Stimulated activated naive CD4-positive, alpha-beta T cell (primary cell): ENCODE measurements at places on chromosomes 6 and 20.
A peak's percentile ranks its signal among the peaks of the same experiment; 100 is the strongest.

DNA sequence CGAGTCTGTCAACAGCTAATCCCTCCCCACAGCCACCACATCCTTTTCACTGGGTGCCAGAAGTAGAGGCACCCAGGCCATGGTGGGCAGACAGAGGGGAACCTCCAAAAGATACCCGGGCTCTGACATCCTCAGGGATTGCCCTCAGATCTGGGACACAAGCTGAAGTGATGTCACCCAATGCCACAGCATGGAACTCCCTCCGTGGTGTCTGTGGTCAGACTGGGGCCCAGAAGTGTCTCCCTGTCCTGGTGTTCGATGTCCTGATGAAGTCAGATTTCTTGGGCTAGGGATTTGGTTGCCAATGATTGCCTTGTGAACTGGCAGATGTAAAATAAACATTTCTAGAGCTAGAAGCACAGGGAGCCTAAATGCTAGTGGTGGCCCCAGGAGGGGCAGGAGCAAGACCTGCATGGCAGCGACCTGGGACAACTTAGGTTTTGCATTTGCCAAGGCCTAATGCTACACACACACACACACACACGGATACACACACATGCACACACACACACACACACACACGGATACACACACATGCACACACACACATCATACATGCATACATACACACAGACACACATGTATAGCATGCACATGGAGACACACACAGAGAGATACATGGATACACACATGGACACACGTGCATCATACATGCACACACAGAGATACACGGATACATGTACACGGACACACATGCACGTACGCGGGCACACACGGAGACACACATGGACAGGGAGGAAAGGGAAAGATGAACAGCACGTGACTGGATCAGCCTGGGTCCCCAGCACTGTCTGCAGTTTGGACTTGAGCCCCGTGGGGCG, 221.0 kb downstream of the NFATC2 start:
- no peak for DNase-seq

- peak; percentile 41 for DNase-seq
Measured at GRCh38 chr6:14506656-14507246, 389.2 kb downstream of the CD83 start.

DNA sequence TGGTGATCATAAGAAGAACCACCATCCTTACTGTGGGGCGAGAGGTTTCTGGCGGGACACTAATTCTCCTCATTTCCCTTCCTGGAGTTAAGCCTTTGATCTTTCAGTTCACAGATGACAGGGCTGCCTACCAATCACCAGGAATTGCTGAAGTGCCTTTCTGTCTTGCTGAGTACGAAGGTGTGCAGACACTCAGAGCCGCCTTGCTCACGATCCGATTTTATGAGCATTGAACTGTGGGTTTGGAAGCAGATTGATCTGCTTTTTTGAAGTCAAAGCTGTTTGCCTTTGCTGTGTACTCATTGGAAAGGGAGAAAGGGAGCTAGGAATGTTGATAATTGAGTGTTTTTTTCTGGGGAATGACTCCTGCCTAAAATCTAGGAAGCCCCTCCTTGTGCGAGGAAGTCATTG, 129.1 kb upstream of the SALL4 start:
- DNase-seq = no peak

GRCh38 chr20:2757001-2757400, 43.4 kb downstream of the CPXM1 start:
- DNase-seq = no peak

GRCh38 chr6:43763812-43764522, 6.0 kb upstream of the VEGFA start:
- DNase-seq = no peak

- no peak for DNase-seq
Measured at GRCh38 chr6:113939825-113940224, 31.1 kb downstream of the HDAC2 start.

- no peak for DNase-seq
Measured at GRCh38 chr20:12847872-12848271, 160.9 kb upstream of the SPTLC3 start.

DNA sequence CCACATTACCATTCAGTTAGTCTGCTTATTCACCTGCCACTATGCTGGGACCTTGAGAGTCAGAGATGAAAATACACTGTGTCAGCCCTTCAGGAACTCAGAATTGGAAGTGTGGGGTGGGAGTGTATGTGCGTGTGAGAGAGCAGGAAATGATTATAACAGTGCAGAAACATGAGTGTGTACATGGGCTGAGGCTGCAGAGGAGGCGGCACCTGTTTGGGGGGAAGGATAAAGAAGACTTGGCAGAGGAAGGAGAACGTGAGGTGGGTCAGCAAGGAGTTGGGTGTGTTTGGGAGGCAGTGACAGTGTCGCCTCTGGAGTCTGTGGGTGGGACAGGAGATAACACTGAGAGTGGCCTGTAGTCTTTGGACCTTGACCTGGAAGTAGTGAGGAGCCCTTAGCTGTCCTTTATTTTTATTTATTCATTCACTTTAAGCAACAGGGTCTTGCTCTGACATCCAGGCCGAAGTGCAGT, 3.1 kb downstream of the CHMP4B start:
- peak; percentile 14 for DNase-seq

DNA sequence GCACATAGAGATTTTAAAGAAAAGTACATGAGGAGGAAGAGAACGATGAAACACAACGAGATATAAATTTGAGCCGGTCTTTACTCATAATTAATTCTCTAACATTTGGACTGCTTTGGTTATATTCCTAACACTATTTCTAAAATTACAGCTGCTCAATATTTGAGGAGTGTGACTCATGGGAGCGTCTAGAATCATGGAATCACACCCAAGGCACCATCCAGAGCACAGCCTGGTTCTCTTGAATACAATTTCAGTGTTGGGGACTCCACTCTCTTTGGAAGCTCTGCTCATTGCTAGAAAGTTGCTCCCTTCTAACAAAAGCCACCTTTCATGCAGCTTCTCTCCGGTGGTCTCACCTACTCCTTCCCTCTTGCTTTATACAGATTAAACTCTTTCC, 64.4 kb downstream of the LY86 start:
- DNase-seq = no peak

DNA sequence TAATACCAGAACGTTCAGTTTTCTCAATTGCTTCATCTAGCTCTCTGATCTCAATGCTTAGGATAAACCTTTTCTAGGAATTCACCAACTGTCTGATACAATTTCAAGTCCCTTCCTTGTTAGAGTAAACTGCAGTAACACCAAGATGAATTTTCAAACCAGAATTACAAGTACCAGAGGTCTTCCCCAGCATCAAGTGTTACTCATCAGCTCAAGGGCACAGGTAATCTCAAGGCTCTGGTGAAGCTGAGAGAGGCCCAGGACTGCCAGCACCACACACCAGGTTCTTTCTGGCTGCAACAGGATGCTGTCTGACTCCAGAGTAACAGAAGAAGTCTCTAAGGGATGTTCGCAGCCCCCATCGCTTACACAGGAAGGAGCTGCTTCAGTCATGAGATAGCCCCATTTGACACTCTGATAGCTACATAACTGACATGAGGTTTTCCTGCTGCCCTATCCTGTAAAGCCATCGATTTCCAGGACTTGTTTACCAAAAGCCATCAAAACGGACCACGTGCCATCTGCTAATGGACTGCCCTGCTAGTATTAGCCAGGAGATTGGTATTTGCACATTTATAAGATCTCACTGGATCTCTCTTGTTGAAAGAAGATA, 549.4 kb downstream of the UTRN start:
- DNase-seq = no peak
